Dermis microvascular lymphatic vessel endothelial cell (primary cell): ENCODE measurements at places on chromosomes 3 and 15. TPM values are rescaled to one million over a fixed set of nuclear protein-coding genes. Genes with fewer than 3 reads are reported as not detected.

DNA sequence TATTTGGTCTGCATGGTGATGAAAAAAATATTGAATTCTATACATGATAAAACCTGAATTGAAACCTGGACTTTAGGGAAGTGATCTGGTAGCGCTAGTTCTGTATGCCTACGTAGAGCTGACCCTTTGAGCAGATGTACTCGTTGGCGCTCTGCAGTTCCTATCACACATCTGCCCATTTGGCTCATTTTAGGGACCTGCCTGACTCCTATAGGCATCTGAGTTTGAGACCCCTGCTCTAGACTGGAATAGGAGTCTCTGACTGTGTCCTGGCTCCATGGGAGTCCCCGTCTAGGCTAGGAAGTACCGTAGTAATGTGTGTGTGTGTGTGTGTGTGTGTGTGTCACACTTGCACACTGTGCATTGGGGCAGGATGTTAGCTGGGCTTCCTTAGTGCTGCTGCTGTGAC, 21.2 kb downstream of the STARD5 start:
- no peak for DNase-seq

- no peak for DNase-seq
Observed at GRCh38 chr3:157541506-157542236, 38.5 kb upstream of the VEPH1 start.

DNA sequence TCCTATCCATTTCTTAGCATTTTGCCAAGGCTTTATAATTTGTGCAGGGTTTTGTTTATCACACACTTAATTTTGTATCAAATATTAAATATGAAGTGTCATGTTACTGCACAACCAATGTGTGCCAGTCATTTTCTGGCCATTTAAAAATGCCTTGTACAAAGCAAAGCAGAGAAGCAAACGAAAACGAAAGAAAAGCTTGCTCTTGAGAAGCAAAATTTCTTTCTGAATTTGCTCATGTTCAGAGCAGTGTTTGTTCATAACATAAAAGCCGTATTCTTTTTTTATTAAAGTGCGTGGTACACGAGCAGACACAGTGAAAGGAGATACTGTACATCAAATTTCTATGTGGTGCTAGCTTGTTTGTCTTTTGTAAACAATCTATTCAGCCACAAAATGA, 792.6 kb downstream of the NAALADL2 start:
- no peak for DNase-seq

GRCh38 chr3:38154033-38154494, 11.3 kb upstream of the OXSR1 start:
- peak; percentile 45 for DNase-seq

DNA sequence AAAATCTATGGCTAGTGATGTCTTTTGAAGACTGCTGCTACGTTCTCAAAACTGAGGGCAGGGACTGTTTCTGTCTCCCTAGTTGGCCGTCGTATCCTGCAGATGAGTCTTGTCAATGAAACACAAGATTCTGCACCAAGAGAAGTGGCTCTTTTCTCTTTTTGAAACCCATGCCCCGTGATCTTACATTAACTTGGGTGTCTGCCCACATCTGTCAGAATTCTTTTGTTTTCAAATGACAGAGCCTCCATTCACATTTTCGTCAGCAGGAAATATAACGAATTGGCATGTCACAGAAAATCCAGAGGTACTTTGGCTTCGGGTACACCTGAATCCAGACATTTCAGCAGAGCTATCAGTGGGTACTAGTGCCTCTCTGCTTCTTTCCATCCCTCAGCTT, 331.3 kb upstream of the PROK2 start:
- no peak for DNase-seq

DNA sequence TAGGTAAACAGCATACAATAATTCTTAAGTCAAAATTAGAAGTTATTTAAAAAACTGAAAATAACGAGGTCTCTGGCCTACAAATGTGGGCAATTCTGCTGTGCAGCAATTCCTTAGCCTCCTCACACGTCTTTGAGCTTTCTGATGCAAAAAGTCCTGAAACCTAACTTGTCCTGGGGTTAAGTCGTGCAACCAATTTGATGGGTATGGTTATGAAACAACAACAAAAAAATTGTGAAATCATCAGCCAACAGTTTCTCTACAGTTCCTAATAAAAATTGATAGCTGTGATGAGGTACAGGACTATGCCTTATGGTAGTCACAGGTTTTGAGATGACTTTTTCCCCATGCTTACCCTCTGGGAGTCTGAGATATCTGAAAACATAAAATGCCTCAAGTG, 6.5 kb upstream of the GLB1 start:
- DNase-seq = no peak

DNA sequence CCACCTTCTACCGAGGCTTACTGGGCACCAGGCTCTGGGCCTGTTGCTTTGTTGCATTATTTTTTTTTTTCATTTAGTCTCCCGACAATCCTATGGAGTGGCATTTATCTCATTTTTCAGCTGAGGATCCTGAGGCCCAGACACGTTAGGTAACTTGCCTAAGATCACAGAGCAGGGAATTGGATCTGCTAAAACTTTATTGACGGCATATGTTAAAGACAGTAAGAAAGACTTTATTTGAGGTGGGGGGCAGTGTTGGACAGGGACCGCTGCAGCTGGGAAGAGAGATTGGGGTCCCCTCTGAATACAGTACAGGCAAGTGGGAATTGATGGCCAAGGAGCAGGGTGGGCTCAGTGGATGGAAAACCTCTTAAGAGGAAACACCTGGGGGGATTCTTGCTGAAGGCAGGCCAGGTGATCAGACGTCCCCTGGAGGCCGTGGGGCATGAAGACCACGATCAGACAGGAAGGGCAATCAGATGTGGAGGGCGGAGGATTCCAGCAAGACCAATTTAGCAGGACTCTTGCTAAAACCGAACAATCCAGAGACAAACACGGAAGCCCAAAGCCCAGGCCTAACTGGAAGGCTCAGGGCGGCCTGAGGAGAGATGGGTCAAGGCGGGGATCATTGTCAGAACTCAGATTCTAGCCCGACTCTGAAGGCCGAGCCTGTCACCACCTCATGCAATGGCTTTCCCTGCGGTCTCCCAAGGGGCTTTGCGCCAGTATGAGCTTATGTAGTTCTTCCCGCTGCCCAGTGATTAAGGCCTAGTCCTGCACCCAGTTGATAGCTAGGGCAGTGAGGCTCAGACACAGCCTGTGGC, 53.7 kb downstream of the RGMA start:
- DNase-seq = no peak

GRCh38 chr3:127011270-127011992, 28.5 kb downstream of the PLXNA1 start:
- no peak for DNase-seq

DNA sequence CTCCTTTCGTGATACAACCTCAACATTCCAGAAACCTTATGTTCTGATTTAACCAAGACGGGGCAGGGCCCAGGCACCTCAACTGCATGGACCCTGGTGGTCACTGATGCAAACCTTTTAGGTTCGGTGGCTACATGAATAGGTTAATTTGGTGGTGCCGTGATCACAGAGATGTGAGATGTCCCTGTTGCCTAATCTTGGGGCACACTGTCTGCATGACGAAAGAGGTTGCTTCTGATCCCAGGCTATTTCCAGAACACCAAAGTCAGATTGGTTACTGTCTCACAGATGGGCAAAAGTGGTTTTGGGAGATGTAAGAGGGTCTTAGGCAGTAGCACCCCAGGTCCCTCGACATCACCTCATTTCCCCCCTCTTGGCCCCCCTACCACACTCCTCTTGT, 4.0 kb upstream of the CCR1 start:
- no peak for DNase-seq

DNA sequence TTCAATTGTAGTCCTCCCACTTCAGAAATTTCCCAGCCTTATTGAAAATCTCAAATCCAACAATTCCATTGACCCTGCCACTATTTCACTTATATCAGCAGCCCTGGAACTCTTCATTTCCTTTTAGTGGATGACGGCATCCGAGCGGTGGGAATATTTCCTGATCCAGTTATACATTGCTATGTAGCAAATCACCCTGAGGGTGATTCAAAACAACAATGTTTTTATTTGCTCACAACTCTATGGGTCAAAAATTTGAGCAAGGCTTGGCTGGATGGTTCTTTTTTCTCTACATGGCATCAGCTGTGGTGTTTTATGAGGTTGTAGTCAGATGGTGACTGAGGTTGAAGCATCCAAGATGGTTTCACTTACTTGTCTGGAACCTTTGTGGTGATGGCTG, 70.5 kb downstream of the CHST2 start:
- no peak for DNase-seq

- DNase-seq = no peak
Observed at GRCh38 chr3:116127464-116127863, 317.8 kb downstream of the LSAMP start.

DNA sequence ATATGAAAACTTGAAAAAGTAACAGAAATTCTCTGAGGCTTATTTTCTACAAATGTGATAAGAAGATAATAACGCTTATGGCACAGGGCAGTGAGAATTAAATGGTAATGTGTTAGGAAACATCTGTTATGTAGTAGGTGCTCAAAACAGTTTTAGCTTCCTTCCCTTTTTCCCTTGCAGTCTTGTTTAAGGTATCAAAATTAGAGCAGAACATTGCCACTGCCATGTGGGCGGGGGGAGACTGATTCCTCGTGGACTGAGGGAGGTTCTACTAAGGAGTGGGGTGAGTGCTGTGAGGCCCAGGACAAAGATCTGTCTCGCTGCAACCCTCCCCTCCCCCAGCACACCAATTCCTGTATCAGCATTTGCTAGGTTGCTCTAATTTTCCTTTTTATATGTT, 702.4 kb downstream of the TUSC7 start:
- DNase-seq = no peak

The GXYLT2 gene
- 0.13 TPM in 2 replicates for total RNA-seq

The GOLGA6L7 gene
- not detected in 2 replicates for total RNA-seq
